ENCODE measurements at places on chromosomes 5 and 9.

DNA sequence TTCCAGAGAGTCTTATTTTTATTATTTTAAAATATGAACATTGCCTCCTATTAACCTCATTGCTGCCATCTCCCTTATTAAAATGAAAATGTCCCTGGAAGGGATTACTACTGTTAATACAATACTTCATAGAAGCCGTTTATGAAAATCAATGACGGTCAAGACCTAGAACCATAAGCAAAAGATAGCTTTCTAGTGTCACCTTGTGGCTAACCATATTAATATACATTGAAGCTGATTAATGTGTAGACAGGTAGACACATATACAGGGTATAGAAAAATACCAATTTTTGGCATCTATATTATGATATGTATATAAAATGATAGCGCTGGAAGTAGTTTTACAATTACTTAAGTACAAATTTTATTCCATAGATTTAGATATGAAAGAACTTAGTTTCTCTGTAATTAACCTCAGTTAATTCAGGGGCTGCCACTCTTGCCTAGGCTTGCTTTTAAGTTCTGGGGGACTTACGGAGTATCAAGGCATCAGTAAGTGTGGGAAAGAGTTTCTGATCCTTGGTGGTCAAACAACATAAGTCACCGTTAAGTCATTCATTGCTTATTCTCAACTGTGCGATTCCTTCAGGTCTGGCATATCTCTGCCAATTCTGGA is 2.5 kb upstream of the YTHDC2 start:
- no peak for DNase-seq

GRCh38 chr5:56532466-56532865 is 282.9 kb upstream of the MAP3K1 start:
- no peak for DNase-seq

- no peak for DNase-seq
Measured at GRCh38 chr9:135602789-135603481, 36.4 kb downstream of the GLT6D1 start.

DNA sequence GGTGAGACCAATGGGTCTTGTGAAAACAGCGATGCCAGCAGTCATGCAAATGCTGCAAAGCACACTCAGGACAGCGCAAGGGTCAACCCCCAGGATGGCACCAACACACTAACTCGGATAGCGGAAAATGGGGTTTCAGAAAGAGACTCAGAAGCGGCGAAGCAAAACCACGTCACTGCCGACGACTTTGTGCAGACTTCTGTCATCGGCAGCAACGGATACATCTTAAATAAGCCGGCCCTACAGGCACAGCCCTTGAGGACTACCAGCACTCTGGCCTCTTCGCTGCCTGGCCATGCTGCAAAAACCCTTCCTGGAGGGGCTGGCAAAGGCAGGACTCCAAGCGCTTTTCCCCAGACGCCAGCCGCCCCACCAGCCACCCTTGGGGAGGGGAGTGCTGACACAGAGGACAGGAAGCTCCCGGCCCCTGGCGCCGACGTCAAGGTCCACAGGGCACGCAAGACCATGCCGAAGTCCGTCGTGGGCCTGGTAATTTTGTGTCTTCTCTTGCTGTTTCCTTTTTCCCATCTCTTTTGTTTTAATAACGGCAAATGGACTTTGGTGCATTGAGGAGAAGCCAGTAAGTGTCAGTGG is 98.0 kb downstream of the EHMT1 start:
- DNase-seq = no peak

- DNase-seq = no peak
Measured at GRCh38 chr5:25539536-25539935, 894.8 kb upstream of the CDH10 start.

DNA sequence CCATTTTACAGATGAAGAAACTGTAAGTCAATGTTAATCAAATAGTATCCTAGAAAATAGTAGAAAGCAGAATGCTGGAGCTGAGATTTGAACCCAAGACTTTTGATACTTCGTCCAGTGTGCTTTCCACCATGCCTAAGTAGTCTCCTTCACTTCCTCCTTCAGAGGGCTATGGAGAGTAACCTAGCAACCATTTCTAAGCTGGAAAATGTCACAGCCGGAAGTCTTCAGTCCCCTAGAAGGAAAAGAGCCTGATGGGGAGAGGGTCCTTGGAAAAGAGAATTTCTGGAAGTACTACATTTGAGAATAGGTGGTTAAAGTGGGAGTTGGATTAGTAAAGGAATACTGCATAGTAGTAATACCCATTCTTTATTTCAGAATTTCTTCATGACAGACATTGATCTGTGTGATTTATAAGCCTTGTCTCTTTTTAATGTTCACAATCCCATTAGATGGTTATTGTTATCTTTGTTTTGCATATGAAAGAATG is 32.7 kb downstream of the PCDHAC2 start:
- no peak for DNase-seq

DNA sequence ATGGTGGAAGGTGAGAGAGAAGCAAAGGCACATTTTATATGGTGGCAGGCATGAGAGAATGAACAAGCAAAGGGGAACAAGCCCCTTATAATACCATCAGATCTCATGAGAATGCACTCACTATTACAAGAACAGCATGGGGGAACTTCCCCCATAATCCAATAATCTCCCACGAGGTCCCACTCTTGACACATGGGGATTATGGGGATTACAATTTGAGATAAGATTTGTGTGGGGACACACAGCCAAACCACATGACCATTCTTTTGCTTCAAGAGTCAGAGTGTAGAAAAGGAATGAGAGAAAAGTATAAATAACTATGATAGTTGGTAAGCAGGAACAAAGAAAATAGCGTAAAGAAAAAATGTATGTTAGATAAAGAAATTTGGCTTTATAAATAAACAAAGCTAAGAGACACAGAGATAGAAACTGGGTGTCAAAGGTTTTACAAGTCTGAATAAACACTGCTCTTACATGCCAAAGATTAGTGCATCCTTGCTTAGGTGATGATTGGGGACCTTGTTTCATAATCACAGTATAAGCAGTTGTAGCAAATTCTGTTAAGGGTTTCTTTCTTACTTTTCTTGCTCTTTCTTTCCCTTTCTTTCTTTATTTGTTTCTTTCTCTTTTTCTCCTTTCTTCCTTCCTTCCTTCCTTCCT is 91.9 kb upstream of the PAPPA start:
- no peak for DNase-seq

- no peak for DNase-seq
Measured at GRCh38 chr5:180350296-180350695, 2.8 kb downstream of the GFPT2 start.

All from left lung (tissue), 14 donors.